Type B pancreatic cell (in vitro differentiated cells): ENCODE measurements at places on chromosomes 2 and 18.

DNA sequence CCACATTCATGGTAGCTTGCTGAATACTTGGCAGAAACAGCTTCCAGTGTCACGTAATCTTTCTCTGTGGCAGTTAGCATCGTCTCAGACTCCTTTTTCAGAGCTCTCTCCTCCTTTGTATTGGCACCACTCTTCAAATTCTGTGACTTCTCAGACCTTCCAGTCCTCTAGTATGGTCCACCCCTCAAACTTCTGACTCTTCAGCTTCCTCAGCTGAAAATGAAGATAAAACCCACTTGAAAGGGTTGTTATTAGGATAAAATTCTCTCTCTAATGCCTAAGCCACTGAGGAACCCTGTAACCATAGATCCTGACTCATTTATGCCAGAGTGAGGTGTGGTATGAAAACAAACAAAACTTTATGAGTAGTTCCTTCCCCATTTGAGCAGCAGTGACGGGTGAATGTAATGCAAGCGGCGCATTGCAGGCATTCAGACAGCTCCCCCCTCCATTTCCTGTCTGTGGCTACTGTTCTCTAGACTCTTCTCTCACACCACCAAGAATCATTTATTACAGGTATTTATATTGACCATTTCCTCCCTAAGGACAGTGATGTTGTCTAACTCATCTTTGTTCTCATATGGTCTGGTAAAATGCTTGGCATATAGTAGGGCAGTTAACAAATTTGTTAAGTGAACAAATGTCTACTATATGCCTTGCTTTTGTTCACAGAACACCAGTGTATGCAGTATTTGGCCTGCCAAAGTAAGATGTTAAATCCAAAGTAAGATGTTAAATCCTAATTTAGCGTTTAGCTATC, 35.3 kb downstream of the GALNT1 start:
- DNase-seq = no peak

DNA sequence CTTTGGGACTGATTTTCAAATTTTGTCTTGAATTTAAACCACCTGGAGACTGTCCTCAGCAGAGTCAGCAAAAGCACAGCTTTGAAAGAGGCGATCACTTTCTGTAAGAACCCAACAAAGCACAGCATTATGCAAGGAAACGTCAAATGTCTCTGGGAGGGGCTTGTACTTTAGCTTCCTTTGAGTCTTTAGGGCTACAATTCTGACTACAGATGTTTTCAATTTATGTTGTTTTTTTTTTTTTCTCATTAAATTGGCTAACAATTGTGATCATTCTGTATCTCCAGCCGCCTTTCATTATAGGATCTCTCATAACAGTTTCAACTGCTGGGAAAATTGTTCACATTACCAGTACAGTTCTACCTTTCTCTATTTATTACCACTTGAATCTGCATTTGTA, 48.3 kb downstream of the COL3A1 start:
- no peak for DNase-seq

- DNase-seq = no peak
Measured at GRCh38 chr2:44723921-44724320, 217.6 kb upstream of the SIX3 start.

DNA sequence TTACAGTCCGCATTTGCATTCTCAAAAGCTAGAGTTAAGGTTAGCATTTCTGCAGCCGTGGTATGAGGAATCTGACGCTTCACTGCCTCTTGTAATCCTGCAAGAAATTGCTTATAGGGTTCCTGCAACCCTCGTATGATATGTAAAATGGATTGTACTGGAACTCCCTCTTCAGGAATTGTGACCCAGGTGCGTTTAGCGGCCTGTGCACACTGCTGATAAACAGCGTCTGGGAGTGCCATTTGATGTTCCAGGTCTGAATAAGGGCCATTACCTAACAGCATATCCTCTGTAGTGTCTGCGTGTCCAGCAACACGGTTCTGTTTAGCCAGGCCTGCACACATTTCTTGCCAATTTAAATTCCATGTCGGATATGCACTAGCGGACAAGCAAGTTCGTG, 42.5 kb downstream of the CXCR4 start:
- DNase-seq = no peak

GRCh38 chr18:8339210-8339609, 270.0 kb upstream of the RAB12 start:
- no peak for DNase-seq

DNA sequence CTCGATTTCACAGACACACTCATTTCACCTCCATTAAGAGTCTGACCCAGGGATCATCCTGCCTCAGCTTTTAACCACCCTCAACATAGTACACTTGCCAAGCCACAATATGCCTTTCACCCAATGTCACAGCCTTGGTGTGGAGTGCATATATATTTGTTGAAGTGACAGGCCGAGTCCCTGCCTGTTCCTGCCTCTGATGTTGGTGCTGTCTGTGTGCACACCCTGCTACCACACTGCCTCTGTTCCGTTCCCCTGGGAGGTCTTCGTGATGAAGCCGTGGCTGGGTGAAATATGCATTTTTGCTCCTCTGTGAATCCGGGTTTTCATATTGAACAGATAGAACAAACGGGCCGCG, 90.3 kb downstream of the RNF144A start:
- DNase-seq = no peak

GRCh38 chr18:39415471-39415870, 1849.9 kb upstream of the CELF4 start:
- no peak for DNase-seq

DNA sequence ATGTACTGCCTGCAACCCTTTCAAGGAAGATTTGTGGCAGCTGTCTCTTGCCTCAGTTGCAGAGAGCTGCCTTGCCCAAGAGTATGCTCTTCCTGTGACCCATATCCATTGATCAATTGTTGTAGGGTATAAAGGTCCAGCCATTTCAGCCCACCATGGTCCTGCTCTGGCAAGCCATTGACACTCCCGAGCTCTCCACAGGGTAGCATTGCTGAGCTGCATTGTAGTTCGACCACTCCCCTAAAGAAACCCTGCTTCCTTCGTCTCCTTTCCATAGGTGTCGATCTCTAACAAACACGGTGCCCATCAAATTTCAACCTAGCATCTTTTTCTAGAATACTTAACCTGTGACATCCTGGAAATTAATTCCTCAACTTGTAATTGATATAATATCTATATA, 104.9 kb upstream of the NDUFV2 start:
- no peak for DNase-seq

DNA sequence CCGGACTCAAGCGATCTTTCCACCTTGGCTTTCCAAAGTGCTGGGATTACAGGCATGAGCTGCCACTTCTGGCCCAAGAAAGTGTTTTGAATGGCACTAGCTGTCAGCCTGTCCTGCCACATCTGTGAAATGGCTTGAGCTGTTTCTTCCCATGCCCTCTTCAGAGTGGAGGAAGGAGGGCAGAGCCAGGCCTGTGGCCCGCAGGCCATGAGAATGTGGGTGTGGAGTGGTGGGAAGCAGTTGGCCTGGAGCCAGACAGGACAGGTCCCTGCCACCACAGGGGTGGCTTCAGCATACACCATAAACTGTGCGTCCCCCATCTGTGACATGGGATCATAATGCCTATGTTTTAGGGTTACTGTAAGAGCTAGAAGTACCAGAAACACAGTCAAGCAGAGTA, 6.5 kb downstream of the SLC66A3 start:
- peak; percentile 57 for DNase-seq

DNA sequence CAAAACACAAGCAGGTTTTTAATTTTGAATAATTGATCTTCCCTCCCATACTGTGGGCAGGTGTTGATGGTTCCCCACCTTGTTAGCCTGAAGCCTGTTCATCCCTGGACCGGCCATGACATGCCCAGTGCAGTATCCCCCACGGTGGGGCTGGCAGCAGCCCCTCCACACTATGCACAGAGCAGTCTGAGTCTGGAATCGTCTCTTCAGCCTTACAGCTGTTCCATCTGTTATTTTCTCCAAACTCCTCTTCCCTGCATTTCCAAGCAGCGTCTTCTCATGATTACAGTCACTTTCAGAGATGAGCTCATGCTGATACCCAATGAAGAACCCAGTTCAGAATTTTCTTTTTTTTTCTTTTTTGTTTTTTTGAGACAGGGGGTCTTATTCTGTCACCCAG, 68.2 kb downstream of the ADI1 start:
- no peak for DNase-seq

DNA sequence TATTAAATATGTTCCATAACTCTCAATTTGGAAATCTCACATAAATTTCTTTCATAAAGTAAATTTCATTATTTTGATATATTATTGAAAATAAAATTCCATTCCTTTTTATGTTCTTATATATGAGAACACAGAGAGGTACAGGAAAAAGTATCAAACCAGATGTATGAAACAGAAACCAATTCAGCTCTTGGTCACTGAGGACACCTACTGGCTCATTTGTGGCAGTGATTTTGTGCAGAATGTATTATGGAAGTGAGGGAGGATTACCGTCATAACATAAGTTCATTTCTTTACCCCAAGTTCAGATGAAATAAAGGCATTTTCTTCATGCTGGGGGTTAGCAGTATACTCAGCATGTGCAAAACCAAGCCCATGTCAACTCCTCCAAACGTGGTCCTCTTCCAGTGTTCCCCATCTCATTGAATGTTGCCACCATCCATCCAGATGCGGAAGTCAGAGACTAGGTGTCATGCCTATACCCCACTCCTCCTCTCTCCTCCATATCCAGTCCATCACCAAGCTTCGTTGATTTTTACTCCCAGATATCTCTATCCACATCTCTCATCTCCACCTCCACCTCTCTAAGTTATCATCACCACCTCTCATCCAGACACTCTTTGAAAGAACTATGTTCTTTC, 41.7 kb upstream of the MALL start:
- DNase-seq = no peak

GRCh38 chr18:63511285-63511684, 30.9 kb upstream of the SERPINB12 start:
- DNase-seq = no peak

GRCh38 chr2:241156971-241157441, 6.7 kb downstream of the PPP1R7 start:
- no peak for DNase-seq

- no peak for DNase-seq
Measured at GRCh38 chr2:144084114-144084661, 435.7 kb downstream of the ZEB2 start.

GRCh38 chr2:237217995-237218616, 132.4 kb downstream of the COPS8 start:
- DNase-seq = no peak

GRCh38 chr18:35808796-35809195, 163.7 kb upstream of the RMP24 start:
- DNase-seq = no peak

DNA sequence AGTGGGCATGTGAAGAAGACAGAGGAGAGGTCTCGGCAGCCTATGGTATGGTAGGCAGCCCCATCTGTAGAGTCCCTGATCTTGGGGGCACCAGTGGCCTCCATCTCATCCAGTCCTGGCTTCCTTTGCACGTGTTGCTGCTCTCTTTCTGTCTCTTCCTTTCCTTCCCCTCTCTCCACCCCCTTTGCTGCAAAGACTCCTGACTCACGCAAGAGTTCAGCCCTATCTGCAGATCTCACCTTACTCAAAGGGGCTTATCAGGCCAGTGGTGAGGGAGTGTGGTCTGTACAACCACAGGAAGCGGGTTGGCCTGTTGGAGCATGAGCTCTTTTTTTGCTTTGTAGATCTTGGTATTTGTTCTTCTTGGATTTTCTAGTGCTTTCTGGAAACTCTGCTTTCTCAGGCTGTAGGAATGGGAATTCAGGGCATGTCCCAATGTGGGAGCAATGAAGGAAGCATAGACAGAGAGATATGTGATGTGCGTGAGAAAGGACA, 14.6 kb upstream of the NT5DC4 start:
- peak; percentile 32 for DNase-seq

GRCh38 chr2:161136696-161137324, 23.4 kb upstream of the TANK start:
- DNase-seq = no peak
